ENCODE measurements at places on chromosomes 5 and 9.

DNA sequence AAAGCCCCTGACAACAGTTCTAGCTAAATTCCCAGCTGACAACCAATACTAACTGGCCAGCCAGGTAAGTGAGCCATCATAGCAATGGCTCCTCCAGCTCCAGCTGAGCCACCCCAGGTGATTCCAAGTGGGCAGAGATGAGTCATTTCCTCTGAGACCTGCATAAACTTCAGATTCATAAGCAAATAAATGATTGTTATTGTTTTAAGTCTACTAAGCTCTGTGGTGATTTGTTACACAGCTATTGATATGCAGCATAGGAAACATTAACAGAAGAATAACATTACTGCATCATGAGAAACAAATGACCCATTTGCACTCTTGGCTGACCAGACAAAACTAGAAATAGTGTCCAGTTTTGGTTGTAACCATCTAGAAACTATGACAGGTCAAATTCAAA, 60.3 kb downstream of the TTC39B start:
- no peak for DNase-seq

GRCh38 chr5:74660140-74660539, 19.6 kb upstream of the ENC1 start:
- DNase-seq = no peak

DNA sequence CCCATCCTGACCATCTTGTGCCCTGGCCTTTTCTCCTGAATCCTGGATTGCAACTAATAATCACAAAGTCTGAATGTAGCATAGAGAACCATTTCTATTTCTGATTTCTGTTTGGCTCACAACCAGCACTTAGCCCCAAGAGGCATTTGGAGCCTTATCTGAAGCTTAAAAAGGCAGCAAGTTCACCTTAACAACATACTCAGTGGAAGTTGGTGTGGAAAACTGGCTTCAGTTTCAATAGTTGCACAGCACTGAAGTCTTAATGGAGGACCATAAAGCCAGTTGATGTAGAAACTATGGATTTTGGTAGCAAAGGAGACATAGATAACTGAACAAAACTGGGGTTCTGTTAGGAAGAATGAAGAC, 574.1 kb downstream of the PSAT1 start:
- no peak for DNase-seq

DNA sequence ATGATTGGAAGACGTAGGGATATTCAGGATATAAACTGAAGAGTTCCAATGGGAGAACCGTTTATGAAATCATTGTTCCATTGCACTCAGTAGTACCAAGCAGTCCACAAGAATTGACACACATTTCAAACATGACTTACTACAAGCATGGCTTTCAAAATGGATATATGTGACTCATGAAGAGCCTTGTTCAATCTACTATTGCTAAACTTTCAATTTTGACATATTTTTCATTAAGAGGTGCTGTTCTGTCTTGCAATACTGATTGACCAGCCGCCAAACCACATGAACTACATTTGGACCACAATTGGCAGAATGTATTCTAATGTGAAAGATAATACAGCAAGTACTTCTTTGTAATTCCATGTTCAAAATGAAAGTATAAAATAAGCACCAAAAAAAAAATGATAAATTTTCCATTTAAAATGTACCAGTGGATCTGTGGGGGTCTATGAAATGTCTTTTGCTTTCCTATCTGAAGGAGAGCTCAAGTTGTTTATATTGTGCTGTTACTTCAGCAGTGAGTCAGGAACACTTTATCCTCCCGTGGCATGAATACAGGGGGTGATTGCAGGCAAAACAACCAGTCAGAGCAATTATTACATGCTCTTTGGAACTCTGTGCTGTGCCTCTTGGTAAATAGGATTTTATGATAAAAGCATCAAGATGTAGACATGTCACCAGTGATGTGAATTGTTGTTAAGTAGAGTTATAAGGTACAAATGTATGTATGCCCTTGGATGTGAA, 366.0 kb downstream of the ARRDC3 start:
- DNase-seq = no peak
